Right renal pelvis (tissue), 4 donors: ENCODE measurements at places on chromosomes 3 and 15. TPM values are rescaled to one million over a fixed set of nuclear protein-coding genes. Genes with fewer than 3 reads are reported as not detected.

HDGFL3 gene
- polyA plus RNA-seq: 93.6 TPM

CAV3 gene
- polyA plus RNA-seq: 0.55 TPM

DNA sequence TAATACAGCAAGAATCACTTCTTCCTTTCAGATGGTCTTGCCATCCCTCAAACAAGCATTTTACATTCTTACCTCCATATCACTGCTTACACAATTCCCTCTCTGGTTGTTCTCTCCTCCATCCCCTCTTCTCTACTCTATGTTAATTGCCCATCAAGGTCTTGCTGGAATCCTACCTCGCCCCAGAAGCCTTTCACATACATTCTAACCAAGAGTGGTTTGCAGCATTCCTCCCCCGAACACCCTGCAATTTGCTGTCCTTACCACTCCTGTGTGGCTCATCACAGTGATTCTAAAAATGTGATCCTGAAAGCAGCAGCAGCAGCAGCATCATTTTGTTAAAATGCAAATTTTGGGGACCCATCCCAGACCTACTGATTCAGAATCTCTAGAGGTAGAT, 30.6 kb downstream of the TNIK start:
- DNase-seq: no peak

DNA sequence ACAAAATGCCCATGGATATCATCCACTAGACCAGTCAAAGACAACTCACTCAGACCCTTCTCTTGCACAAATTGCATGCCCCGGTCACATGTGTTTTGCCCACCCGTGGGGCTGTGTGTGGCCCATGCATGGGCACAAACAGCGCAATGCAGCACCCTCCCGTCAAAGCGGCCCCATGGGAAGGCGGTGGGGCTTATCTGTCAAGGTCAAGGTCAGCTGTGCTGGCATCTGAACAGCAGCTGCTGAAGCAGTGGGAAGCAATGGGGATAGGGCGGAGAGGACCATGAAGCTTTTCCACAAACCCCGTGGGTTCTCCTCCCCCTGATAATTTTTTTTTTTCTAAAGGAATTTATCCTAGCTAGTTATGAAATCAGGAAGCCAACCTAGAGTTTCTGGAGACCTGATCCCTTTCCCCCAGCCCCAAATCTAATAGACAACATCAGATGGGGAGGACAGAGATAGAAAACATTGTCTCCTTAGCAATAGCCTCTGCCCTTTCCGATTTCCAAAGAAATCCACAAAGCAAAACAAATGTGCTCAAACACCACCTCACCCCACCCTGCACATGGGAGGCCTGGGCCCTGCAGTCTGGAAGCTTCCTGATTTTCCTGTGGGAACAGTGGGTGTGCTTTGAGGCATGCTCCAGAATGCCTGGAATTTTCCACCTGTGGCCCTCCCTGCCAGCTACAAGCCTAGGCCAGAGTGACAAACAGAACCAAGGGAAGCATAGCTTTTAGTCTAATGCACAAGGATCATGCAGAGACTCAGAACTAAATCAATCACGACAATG, 84.4 kb downstream of the BDH1 start:
- DNase-seq: no peak

DNA sequence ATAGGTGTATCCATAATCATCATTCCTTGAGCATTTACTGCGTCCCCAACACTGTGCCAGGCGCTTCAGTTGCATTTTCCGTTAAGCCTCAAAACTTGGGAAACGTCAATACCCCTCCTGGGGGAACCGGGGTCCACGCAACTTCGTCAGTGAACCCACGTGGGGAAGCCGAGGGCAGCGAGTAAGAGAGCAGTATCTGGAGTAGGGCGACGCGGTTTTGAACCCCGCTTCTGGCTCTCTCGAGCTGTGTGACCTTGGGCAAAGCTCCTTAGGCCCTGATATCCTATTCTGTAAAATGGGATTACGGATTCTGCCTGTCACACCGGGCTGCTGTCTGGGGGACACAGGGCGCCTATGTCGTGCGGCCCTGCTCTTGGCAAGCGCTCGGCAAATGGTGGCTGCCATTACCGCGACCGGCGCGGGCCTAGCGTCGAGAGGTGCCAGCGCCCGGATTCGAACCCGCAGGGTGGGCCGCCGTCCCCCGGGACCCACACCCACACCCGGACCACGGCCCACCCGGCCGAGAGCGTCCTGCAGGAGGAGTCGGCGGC, 590 bp downstream of the POLG start:
- DNase-seq: no peak

DNA sequence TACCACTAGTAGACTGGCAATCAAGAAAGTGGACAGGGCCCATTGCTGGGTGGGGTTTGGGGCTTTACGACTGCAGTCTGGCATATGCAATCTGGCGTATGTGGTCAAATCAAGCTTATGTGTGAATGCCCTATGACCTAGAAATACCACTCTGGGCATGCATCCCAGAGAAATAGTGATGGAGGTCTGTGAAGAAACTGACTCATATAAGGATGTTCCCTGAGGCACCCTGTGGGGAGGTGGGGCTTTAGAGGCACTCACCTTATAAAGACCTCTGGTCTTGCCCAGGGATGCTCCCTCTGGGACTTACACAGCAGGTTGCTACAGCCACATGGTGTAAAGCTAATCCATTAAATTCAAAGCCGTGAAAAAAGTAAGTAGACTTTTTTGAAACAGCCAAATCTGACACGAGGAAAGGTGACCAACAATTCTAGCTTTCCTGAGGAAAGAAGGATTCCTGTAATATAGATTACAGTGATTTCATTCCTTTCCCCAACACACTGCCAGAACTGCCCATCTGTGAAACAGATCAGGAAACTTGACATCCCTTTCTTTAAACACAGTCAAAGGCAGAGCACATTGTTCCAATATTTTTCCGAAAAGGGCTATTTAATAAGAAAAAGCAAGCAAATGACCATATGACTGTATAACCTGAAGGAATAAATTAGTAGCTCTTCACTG, 13.6 kb downstream of the RARRES1 start:
- DNase-seq: no peak

- DNase-seq: no peak
Observed at GRCh38 chr15:75156326-75157215, 45.1 kb upstream of the C15orf39 start.

- no peak for DNase-seq
Observed at GRCh38 chr15:83209333-83209732, 1.7 kb upstream of the HDGFL3 start.

DNA sequence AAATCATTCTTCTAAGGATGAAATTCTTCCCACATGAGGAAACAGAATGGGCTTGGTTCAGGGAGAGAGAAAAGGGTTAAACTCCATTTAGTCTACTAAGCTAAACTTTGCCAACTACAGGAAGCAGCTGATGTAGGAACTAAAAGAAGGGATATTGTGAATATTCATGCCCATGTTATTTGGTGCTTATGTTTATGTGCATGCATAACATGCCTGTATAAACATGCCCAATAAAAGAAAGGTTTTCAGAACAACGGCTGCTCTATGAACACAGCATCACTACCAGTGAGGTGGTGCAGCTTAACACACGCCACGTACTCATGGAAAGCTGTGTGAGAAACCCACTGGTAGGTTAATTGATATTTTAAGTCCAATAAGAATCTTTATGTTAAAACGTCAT, 59.4 kb upstream of the VGLL4 start:
- DNase-seq: no peak

DNA sequence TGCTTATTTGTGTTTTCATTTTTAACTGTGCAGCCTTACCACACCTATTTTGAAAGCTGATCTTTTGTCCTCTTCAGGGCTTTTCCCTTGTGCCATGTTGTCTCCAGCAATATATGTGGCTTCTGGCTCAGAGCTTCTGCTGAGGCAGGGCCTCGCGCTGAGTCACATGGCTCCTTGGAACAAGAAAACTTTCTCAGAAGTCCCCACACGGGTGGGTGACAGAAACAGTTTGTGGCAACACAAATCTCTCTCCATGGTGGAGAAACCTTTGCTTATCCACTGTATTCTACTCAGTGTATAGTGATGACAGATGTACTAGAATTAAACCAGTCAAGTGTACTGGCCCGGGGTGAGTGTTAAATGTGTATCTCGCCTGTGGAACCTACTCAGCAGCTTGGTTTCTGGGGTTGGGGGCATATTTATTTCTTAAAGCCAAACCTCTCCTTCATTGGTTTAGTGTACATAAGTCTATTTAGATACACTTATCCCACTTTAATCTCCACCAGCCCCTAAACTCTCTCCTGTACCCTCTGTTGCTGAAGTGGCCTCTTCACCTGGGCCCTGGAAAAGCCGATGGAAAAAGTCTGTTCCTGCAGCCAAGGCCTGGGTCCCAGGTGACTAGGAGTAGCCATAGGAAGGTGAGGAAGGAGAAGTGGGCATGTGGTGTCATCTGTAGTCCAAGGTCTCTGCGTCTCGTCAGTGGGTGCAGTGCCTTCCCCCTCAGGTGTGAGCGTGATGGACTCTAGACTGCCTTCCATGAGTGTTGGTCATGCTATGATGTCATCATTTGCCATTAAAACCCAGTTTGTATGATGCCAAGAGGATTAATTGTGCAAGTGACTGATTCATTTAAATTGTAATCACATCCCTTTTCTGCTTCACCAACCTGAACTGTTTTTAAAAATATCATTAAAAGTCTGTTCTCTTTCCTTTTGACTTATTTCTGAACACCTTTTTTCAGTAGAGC, 3.2 kb upstream of the FBXL22 start:
- DNase-seq: no peak

DNA sequence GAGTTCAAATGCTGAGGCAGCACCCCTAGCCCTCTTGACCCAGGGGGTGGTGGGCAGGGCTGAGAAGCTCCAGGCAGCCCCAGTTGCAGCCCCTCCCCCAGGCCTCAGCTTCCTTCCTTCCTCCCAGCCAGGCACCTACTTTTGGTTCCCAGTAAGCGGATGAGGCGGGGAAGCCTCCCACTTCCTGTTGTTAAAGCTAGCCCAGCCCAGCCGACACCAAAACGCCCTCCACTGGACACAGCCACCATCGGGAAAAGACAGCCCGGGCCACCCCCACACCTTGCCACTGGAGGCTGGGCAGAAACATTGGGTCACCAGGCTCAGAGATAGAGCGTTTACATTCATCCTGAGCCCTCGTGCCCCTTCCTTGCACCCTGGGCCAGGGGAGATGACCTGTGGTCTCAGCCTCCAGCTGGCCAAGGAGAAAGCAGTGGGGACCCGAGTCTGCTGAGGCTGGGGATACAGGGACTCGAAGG, 3.5 kb downstream of the DUSP7 start:
- no peak for DNase-seq

DNA sequence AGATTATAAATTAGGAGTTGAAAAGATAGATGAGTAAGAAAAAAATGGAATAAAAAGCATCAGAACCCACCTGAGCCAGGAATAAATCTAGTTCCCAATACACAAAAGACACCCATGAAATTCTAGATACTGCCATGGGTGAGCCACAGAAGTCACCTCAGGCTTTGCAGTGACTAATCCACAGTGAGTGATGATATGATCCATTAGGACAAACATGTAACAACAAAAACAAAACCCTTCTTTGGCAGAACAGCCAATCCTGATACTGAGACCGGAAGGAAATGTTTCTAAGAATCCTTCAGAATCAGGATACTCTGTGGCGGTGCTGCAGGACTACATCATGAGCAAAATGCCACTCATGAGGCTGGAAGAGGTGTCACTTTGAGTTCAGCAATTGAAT, 15.0 kb upstream of the MINDY4B start:
- no peak for DNase-seq

GRCh38 chr3:79233431-79234060, 534.3 kb downstream of the ROBO1 start:
- DNase-seq: no peak

GRCh38 chr3:50390508-50391224, 31.3 kb upstream of the TMEM115 start:
- DNase-seq: no peak

DNA sequence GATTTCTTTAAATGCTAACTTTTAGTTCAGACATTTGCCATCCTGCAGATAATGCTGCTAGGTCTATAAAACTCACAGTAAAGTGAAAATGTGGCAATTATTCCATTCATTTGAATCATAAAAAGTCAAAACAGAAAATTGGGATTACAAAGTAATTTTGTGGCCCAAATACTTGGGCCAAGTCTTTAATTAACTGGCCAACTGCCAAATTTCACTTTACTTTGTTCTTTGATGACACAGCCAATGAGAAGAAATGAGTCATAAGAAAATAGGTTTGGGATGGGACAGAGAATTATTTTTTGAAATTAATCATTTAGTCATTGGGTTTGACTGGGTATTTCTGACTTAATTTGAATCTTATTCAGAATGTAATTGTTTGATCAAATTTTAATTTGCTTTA, 89.8 kb upstream of the SLC2A2 start:
- DNase-seq: no peak
